ENCODE measurements at places on chromosomes 6 and 20.

GRCh38 chr6:41039060-41039998, at the start of gene UNC5CL:
TSS of gene UNC5CL (minus strand) at chr6:41039221. CDS start at chr6:41035074, 4,147 bp downstream.
- peak; percentile 83 for DNase-seq

- DNase-seq, result no peak
Measured at GRCh38 chr6:148530394-148530953, 187.8 kb downstream of the SASH1 start.

- DNase-seq, result no peak
Measured at GRCh38 chr6:6785163-6785521, 196.6 kb downstream of the LY86 start.

GRCh38 chr6:125749865-125750691, 646 bp downstream of the HEY2 start:
- peak; percentile 20 for DNase-seq

DNA sequence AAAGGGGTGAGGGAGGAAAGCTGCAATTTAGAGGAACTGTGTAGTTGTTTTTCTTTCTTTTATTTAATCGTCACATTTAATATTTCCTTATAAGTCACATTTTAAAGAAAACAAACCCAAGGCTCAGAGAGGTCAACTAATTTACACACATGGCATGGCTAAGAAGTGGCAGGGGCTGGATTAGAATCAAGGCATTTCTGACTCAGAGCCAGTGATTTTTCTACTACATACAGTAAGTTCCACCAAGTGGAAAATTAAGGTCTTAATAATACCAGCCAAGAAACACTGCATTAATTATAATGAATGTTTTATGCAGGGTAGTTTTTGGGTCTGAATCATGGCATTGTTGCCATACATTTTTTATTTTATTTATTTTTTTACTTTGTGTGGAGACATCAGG, 607.7 kb upstream of the CITED2 start:
- DNase-seq, result no peak

DNA sequence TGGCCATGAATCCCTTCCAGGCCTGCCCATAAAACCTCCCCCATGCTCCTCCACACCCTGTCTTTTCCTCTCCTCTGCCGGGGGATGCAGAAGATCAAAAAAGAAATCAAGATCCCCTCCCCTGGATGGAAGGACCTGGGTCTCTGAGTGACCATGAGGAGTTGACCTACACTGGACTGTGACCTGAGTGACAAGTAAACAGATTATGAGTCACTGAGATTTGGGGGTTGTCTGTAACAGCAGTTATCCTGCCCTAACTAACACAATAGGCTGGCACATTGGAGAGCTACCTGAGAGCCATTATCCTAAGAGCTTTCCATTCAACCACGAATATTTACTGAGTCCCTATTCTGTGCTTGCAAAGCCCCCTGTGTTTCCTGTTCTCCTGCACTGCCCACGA, 28.4 kb upstream of the SIRPA start:
- no peak for DNase-seq

DNA sequence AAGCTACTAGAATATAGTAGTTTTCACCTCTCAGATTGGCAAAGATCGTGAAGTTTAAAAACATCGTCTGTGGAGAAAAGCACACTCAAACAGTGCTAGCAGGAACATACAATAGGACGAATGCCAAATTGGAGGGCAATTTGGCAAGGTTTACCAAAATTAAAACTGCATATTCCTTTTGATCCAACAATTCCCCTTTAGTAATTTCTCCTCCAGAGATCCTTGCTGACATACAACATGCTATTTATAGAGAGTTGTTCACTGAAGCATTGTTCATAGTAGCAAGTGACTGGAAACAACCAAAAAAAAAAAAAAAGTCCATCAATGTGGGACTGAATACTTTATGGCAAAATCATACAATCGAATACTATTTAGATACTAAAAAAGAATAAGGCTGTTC, 202.2 kb downstream of the ATXN1 start:
- DNase-seq, result no peak

GRCh38 chr6:123380257-123380656, 256.5 kb downstream of the TRDN start:
- DNase-seq, result no peak

- DNase-seq, result no peak
Measured at GRCh38 chr20:53735536-53736050, 142.0 kb upstream of the ZNF217 start.
